ENCODE measurements at places on chromosomes 6 and 20. TPM values are rescaled to one million over a fixed set of nuclear protein-coding genes. Genes with fewer than 3 reads are reported as not detected.

The ZNF341 gene
- total RNA-seq, result 7.1 TPM

The MACROD2 gene
- not detected for total RNA-seq

The TP53TG5 gene
- total RNA-seq, result not detected

The BPI gene
- not detected for total RNA-seq

The PNPLA1 gene
- total RNA-seq, result not detected

The TMEM217 gene
- total RNA-seq, result 6.1 TPM
